ENCODE measurements at places on chromosomes 3 and 15.

DNA sequence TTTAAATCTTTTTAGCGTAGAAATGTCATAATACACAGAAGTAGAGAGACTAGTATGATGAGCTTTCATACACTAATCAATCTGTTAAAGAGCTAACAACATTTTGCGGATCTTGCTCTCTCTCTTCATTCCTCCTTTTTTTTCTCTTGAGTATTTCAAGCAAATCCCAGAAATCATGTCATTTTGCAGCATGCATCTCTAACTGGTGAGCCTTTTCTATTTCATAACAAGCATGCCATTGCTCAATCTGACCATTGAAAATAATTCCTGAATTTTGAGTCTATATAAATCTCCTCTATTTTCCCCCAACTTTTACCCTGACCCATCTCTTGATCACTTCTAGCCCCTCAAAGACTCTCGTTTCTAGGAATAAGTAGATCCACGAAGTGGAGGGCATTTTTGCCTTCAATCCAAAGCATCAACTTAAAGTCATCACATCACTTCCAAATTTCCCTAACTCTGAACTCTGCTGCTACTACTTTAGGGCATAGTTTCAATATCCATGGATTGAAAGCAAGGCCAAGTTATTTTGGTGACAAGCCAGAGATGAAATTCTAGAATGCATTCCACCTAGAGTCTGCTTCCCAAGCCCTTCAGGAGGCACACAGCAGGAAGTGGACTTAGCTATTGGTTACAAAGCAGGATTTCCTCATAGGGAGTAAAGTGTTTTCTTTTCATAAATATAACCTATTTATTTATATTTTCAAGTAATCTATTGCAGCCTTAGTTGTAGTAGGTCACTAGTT, 253.5 kb upstream of the ZPLD1 start:
- DNase-seq, result peak; percentile 31

GRCh38 chr3:4340411-4341335, 37.5 kb downstream of the SETMAR start:
- DNase-seq, result no peak

GRCh38 chr3:43971486-43971885, 270.2 kb upstream of the TOPAZ1 start:
- DNase-seq, result no peak

- DNase-seq, result no peak
These were observed 6.9 kb downstream of the LYSMD4 start for GRCh38 chr15:99726333-99726732.

- DNase-seq, result no peak
These were observed 78.6 kb upstream of the PXYLP1 start for GRCh38 chr3:141152801-141153678.

DNA sequence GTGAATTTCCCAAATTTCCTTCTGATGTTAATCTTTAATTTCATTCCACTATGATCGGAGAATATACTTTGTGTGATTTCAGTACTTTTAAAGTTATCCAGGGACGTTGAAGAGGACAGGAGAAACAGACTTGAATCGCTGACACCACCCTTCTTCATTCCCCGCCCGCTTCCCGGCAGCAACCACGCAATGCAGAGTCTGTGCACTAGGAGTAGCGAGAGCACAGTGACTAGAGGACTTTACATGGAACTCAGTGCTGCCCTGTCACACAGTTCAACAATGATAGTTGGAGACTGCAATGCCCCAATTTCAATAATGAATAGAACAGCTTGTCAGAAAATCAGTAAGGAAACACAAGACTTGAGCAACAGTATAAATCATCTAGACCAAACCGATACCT, 73.9 kb downstream of the RNF13 start:
- no peak for DNase-seq

DNA sequence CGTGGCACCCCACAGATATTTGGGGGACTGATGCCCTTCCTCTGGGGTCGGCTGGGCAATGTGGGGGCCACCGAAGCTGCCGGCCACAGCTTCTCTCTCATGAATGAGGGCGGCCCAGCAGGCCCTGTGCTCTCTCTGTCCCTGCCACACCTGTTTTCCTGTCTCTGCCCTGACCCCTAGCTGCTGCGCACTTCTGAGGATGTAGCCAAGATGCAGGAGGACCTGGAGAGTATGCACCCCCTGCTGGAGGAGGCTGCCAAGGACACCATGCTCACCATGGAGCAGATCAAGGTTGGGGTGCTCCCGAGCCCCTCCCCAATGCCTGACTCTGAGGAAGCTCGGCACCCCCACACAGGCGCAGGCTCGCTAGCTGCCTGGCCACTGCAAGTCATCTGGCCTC, 59.7 kb downstream of the SEMA3G start:
- DNase-seq, result peak; percentile 19

DNA sequence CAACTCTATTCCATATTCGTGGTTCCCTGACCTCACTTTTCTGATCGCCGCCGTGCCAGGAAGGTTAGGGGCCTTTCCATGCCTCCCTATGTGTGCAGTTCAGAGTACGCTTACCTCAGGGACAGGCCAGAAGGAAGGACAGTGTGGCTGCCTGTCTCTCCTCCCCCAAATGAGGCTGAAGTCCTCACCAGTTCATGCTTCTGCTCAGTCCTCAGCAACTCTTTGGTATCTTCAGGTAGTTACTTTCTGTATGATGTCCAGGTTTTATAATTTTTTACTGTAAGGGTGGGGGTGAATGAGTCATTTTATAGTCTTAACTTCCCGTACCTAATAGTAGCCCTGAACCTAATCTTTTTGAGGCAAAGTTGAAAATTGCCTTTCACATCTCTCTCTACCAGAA, 98.7 kb downstream of the VPS8 start:
- DNase-seq, result no peak

DNA sequence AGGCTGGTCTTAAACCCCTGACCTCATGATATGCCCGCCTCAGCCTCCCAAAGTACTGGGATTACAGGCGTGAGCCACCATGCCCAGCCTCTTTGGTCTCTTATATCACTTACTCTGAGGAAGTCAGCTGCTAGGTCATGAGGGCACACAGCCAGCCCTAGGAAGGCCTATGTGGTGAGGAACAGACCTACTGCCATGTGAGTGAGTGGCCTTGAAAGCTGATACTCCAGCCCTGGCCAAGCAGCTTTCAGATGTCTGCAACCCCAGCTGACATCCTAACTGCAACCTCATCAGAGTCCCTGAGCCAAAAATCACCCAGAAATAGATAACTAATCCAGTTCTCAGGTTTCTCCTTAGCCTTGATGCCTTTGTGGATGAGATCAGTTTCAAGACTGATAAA, 224.3 kb downstream of the EDEM1 start:
- no peak for DNase-seq

- no peak for DNase-seq
These were observed 199.8 kb downstream of the XXYLT1 start for GRCh38 chr3:195071011-195071728.

- peak; percentile 55 for DNase-seq
These were observed 205.9 kb upstream of the IGF1R start for GRCh38 chr15:98442379-98442833.

DNA sequence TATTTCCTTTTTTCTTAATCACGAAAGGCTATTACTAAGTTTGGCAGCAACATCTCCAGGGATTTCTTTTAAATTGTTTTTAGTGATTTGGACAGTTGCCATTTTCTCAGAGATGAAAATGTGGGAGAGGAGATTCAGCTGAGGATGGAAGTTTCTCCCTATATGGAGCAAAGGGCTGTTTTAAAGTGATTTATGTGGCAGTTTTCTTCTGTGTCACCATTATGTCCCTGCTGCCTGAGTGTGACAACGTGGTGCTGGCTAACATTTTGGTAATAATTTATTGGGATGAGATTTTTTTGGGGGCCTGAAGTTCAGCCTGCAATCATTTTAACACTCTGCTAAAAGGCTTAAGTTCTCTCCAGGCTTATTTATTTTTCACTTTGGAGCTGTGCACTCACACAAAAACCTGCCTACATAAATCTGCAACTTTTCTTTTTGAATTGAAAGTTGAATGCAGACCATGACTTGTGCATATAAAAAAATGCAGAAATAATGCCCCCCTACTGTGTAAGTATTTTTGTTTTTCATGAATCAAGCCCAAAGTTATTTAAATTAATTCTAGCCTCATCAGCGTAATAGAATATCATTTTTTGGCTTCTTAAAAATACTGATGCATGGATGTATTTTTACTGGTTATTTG, 210.9 kb downstream of the ZIC1 start:
- no peak for DNase-seq

- no peak for DNase-seq
These were observed 1.7 kb downstream of the SLMAP start for GRCh38 chr3:57757642-57758297.

DNA sequence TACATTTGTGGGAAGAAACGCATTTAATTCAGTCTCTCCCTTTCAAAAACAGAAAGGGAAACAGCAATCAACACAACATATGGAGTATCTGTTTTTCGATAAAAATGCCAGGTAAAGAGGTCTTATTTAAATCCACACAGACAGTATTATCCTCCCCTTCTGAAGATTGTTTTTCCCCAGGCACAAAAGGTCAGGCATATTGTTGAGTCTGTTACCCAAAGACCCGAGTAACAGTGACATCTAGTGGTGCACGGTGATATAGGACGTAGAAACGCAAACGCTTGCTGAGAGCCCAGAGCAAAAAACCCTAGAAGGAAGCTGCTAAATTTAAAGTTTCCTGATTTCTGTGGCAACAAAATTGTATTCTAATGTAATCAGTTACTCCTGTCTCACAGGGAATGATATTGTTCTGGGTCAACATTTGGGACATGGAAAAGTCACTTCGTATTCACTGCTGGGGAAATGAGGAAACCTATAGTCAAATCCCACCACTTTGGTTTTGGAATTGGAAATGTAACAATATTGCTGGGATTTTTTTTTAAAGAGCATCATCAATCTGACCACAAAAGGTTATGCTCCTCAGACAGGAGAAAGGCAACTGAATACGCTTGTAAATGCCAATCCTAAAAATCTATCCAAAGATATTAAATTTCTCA, 312.7 kb upstream of the CCDC54 start:
- peak; percentile 72 for DNase-seq

- DNase-seq, result no peak
These were observed 97.5 kb downstream of the TCF12 start for GRCh38 chr15:57015897-57016296.

- DNase-seq, result no peak
These were observed 732 bp downstream of the FAM43A start for GRCh38 chr3:194686414-194686815.

GRCh38 chr15:69999392-70000085, 98.2 kb downstream of the TLE3 start:
- no peak for DNase-seq

- DNase-seq, result peak; percentile 85
These were observed 8.7 kb downstream of the CD86 start for GRCh38 chr3:122063908-122064307.

GRCh38 chr15:39720081-39720480, 62.6 kb downstream of the FSIP1 start:
- DNase-seq, result no peak

DNA sequence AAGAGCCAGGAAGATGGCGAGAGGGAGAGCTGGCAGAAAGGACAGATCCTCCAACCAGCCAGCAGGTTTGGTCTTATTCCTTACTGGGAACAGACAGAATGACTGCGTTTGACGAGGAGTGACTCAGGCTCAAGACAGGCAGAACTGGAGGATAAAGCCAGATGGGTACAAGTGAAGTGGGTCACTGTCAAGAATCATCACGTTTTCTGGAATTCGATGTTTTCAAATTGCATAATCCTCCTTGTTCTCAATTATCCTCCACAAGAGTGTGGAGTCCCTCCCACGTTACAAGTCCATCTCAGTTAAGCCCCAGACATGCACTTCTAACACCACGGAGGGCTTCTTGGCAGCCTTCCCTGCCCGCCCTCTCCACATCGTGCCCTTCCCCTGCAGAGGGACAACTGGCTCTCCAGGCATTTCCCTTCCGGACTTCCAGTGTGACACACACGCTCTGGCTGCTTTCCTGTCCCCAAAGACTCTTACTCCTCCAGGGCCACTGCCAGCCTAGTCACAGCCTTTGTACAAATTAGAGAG, 183.1 kb downstream of the CHST2 start:
- peak; percentile 27 for DNase-seq

- DNase-seq, result peak; percentile 26
These were observed 39.3 kb downstream of the RHCG start for GRCh38 chr15:89457086-89457485.

DNA sequence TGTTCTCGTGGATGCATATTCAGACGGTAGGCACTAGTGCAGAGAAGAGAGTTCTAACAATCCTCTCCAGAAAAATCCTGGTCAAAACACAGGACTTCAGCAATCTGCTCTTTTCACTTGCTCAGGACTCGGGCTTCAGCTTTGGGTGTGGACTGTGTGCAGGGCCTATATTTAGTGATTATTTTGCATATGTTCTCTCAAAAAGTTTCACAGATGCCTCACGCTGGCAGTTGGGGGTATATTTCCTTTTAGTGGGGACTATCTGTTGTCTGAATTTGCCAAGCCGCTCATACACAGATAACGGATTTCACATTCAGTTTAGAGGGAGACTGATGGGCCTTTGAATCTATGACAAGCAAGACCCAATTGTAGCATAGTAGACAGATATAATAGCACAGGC, 54.4 kb upstream of the LRRN1 start:
- DNase-seq, result no peak

GRCh38 chr3:158839966-158840365, 38.1 kb downstream of the MFSD1 start:
- DNase-seq, result no peak

DNA sequence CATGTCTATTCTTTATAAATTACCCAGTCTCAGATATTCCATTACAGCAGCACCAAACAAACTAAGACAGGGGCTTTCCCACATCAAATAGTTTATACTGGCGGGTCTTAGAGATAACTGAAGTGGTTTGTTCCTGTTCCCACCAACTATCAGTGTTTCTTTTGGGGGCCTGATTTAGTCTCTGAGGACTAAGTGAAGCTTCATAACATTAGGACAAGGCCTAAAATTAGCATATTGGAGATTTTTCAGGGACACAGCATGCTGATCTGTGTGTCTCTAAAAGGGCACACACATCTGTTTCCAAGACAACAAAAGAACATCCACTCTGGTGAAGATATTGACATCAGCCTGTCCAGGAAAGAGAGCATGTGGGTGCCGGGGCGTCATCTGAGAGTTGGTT, 72.6 kb upstream of the SEMA6D start:
- no peak for DNase-seq

- DNase-seq, result no peak
These were observed 12.8 kb upstream of the TGM5 start for GRCh38 chr15:43279496-43279895.

GRCh38 chr15:78915341-78916087, 29.3 kb downstream of the CTSH start:
- DNase-seq, result peak; percentile 90

DNA sequence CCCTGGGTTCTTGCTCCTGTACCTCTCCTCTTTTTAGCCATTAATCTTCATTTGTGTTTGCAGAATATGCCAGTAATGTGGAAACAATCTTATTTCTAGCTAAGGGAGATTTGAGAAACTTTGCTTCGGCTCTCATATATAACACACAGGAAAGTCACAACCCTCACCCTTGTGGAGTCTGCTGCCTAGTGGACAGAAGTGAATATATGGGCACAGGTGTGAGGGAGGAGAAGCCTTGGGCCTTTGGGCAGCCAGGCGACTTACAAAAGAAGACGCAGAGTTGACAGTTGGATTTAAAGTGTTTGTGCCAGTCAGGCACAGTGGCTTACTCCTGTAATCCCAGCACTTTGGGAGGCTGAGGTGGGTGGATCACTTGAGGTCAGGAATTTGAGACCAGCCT, 181.8 kb upstream of the TBL1XR1 start:
- DNase-seq, result no peak
